ENCODE measurements at places on chromosomes 11 and 22.

DNA sequence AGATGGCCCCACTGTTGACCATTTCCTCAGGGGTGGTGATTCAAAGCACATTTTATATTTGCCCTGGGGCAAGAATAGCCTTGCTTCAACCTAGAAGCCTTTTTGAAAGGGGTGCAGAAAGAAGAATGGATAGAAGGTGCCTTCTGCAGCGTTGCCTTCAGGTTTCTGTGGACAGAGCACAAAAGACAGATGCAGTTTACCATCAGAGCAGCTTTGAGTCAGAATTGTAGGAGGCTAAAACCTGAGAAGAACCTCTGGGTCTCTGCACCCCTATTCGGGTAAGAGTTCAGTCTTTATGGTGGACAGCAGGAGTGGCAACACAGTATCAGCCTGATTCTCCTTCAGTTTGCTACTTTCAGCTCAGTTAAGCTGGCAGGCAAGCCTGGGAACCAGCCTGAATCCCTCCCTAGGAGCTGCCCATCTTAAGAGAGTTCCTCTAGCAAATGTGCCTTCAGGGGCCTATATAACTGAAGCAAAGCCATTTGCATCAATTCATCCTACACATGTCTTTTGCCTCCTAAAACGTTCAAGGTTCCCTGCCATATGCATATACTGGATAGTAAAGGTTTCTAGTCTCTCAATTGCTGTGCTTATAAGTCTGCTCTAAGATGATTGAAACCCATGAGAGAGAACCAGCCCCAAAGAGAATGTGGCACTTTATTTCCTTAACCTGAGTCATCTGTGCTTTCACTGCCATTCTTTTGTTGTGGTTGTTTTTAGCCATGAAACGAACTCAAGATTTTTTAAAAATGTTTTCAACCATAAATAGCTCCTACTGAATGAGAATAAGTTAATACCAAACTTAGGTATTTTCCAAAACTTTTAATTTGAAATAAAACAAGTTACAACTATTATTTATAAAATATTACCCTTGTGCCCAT, 123.0 kb downstream of the TRIM44 start:
- no peak for DNase-seq

DNA sequence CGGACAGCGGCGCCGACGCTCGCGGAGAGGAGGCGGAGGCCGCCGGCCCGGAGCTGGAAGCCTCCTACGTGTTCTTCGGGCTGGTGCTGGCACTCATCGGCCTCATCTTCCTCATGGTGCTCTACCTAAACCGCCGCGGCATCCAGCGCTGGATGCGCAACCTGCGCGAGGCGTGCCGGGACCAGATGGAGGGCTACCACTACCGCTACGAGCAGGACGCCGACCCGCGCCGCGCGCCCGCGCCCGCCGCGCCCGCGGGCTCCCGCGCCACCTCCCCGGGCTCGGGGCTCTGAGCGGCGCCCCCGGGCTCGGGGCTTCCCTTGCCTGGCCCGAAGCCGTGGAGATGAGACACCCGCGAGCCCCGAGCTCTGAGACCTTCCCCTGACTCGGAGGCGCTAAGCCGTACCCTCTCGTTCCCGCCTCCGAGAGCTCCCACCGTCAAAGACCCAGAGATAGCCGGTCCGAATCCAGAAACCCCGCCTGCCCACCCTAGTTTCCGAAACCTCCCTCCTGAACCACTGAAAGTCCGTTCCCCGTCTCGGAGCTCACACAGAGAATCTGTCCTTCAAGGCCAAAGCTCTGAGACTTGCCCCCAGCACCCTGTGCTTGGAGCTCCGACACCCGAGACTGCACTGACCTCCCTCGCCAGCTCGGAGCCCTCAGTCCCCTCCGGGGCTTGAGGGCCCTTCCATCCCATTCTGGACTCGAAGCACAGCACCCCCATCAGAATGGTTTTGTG, 1.5 kb downstream of the TPBGL start:
- no peak for DNase-seq

GRCh38 chr11:91860661-91861060, 364.0 kb upstream of the FAT3 start:
- DNase-seq, result no peak

DNA sequence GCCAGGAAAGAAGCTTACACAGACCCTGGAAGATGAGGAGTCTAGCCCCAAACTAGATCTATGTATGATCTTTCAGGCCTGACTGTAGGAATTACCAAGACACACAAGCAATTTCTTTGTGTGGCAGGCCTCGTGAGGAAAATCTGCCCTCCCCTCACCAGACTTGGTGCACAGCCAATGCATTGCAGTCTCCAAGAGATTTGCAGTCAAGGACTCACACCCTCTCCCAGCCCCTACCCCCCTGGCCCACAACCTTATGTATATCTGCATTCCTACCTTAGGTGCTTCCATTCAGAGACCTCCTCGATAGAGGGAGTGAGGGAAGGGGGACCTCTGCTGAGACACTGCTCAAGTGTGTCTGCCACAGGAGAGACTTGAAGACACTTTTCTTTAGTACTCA, 9.8 kb downstream of the OR8B12 start:
- DNase-seq, result no peak

DNA sequence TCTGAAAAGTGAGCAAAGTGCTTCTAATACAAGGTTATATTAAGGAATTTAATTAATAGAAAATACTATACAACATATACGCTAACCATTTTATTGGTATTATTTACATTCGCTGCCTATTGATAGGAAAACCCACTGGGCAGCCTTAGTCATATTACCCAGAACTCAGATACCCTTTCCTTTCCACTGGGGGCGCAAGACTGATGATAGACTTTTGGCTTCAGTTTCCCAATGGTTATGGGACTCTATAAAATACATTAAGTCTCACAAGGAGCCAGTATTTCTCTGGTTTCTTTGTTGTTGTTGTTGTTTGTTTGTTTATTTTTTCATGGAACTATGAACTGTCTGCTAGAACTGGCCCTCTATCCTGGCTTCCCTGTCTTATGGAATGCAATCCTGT, 471.1 kb upstream of the KIRREL3 start:
- no peak for DNase-seq

- DNase-seq, result no peak
Measured at GRCh38 chr11:82909015-82909640, 7.6 kb downstream of the DDIAS start.

All from suppressor macrophage treated with lipopolysaccharide for 1 hour (primary cell).